ENCODE measurements at places on chromosomes 7 and 10. TPM values are rescaled to one million over a fixed set of nuclear protein-coding genes. Genes with fewer than 3 reads are reported as not detected.
A peak's percentile ranks its signal among the peaks of the same experiment; 100 is the strongest.

ERVW-1 gene
- not detected for total RNA-seq

GRCh38 chr7:40499718-40500117 is 364.9 kb downstream of the SUGCT start:
- no peak for DNase-seq

DNA sequence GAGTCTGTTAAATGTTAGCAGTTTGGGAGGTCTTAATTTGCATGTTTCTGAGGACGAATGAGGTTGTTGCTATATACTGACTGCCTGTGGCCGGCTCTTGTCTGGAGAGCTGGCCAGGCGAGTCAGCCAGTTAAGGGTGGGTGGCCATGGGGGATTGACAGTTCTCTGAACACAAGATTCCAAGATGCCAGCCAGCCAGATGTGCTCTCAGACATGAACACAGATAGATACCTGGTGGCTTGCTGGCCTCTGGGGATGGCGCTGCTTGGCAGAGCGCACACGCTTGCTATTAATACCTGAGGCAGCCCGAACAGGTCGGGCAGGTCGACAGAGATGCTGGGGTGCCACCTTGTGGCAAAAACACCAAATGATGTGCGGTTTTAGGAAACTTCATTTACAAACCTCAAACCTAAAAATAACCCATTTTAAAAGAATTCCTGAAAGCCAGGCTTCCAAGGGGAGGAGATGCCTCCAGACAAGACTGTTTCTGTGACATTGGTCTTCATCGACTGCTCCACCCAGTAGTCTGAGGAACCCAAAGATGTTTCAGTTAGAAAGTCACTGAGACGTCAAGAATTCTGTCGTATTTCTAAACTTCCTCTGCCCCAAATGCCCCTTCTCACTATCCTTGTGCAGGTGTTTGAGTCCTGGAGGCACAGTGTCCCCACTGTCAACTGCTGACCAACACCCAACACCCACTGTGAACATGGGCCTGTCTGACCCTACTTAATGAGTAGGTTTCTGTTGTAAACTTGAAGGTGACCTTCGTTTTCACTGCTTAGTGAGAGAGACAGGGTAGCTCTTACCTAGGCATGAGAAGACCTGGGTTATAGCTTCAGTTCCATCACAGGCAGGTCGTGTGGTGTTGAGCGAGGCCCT is 123.4 kb downstream of the NT5C2 start:
- peak; percentile 90 for DNase-seq

DNA sequence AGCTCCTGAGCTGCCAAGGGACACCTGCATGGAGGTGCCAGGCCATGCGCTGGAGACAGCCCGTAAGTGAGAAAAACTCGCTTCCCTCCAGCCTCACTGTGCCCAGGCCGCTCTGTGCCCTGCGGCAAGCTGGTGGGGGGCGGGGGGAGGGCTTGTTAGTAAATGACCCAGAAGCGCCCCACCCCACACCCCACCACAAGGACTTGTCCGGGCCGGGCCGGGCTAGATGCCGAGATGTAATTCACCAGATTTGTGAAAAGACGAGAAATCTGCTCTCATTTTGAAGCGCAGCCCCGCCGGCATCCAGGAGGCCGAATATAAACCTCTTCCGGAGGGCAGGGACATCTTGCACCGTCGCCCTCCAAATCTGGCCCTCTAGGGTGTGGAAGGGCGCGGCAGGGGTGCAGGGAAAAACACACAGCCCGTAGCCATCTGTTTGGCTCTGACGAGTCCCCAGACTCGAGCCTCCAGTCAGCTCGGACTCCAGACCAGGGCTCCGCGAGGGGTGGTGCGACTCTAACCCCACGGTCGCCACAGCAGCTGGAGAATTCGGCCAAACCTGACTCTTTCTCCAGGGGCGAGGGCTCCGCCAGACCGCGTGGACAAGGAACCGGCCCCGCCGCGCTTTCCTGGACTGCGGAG is 14.8 kb downstream of the TLX1 start:
- no peak for DNase-seq

- no peak for DNase-seq
Observed at GRCh38 chr7:50472427-50472826, 22.3 kb upstream of the FIGNL1 start.

DNA sequence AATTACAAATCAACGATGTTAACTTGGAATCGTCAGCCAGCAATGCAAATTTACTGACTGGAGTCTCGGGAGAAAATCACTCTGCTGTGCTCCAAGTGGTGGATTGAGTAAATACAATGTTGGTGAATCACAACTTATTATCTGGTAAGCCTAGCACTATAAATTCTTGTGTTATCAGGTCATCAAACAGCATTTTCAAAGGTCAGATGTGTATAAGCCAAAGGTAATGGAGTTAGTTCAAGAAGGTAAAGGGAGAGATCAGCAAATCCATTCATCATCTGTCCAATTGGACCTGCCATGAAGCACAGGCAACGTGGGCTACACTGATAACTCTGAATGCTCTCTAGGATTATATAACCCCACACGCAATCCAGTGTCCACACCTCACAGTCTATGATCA is 13.9 kb downstream of the CUBN start:
- DNase-seq: no peak

DNA sequence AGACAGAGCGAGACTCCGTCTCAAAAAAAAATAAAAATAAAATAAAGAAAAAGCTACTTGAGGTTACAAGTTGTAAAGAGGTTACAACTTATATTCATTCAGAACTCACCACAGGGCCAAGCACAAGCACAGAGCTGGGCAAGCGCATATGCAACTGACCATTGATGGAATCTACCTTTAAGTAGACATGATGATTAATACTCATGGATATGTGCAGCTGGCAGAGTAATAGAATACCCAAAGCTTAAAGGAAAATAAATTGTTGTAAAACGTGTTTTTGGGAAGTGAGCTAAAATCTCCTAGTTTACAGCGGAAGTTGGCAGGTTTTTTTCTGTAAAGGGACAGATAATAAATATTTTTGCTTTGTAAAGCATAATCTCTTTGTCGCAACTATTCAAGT is 111.6 kb downstream of the TMEM168 start:
- DNase-seq: no peak

GRCh38 chr7:82678259-82678658 is 234.7 kb upstream of the CACNA2D1 start:
- no peak for DNase-seq

- no peak for DNase-seq
Observed at GRCh38 chr7:106537119-106537518, 123.8 kb downstream of the CCDC71L start.
